ENCODE measurements at places on chromosomes 7 and 10. TPM values are rescaled to one million over a fixed set of nuclear protein-coding genes. Genes with fewer than 3 reads are reported as not detected.

TMEM130 gene
- 3.3 TPM for total RNA-seq

CPSF4 gene
- 32.3 TPM for total RNA-seq

SORBS1 gene
- 664 TPM for total RNA-seq

ALOX5 gene
- total RNA-seq = 31.9 TPM

- no peak for DNase-seq
These were observed 4.5 kb downstream of the CELF2 start for GRCh38 chr10:11022213-11022612.

DNA sequence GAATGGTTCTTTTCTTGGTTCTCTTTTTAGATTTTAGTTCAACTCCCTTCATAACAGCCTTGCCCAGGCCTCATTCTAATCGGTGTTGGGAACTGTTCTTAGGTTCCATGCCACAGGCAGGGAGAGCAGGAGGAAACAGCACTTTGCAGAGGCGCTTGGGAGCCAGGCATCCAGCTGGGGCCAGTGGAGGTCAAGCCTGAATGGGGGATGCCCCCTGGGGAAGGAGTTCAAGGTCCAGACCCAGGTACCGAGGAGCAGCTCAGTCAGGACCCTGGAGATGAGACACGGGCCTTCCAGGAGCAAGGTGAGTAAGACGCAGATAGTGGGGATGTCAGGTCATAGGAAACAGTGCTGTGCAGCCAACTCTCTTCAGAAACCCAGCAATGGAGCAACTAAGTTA, 4.5 kb downstream of the ZSCAN25 start:
- DNase-seq = no peak

- DNase-seq = no peak
These were observed 86.4 kb downstream of the VPS41 start for GRCh38 chr7:38822549-38822948.

- no peak for DNase-seq
These were observed 103.8 kb upstream of the AHR start for GRCh38 chr7:17194656-17195055.

- DNase-seq = no peak
These were observed 68.9 kb downstream of the KLF6 start for GRCh38 chr10:3716093-3716492.

DNA sequence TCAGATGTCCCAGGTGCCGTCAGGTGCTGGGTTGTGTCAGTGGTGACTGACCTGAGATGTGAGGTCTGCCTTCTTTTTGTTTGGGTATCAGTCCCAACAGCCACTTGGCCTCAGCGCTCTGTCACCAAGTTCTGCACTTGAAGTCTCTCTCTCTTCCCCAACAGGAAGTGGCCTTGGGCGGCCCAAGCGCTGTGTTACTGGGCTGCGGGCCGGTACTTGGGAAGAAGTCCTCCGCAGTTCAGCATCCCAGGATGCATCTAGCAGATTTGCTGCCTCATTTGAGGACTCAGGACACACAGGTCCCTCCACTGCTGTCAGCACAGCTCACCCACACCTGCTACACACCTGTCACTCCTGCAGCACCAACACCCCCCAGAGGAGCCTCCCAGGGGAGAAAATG, 40.1 kb downstream of the LYZL2 start:
- DNase-seq = no peak

GRCh38 chr10:132104062-132104461, 38.3 kb downstream of the JAKMIP3 start:
- no peak for DNase-seq

DNA sequence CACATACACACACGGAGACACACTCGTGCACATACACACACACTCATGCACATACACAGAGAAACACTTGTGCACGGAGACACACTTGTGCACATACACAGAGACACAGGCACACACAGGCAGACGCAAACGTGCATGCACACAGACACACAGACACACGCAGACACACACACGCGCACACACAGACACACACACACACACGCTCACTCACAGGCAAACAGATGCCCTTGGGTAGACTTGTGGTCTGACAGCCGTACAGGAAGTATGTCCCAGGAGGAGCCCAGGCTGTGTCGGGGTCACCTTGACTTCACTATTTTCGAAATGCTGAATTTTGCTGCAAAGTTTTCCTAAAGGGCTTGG, 538.0 kb downstream of the DNAJB6 start:
- no peak for DNase-seq

DNA sequence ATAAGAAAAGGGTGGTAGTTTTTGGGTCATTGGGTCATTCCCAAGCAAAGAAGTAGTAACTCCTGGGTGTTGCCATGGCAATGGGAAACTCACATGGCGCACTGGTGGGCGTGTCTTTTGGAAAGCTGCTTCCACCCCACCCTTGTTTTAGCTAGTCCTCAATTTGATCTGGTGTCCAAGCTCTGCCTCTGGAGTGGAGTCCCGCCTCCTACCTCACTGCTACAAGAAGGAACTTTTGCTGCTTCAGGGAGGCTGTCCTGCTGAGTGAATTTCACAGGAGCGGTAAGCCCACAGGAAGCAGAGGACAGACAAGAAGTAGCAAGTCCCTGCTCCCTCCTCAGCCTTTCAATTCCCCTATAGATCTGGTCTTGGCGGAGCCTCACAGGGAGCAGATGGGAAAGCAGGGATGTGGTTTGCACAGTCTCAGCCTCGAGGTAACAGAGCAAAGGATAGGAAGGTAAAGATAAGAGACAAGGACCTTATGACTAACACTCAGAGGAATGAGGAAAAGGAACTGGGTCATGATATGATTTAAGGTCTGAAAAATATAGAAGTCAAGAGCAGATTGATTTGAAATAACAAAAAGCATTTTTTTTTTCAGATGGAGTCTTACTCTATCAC, 700.3 kb downstream of the TNS3 start:
- no peak for DNase-seq
